CD4-positive, alpha-beta T cell treated with Interleukin-10 for 1 hour (primary cell): ENCODE measurements at places on chromosomes 4 and X.
A peak's percentile ranks its signal among the peaks of the same experiment; 100 is the strongest.

DNA sequence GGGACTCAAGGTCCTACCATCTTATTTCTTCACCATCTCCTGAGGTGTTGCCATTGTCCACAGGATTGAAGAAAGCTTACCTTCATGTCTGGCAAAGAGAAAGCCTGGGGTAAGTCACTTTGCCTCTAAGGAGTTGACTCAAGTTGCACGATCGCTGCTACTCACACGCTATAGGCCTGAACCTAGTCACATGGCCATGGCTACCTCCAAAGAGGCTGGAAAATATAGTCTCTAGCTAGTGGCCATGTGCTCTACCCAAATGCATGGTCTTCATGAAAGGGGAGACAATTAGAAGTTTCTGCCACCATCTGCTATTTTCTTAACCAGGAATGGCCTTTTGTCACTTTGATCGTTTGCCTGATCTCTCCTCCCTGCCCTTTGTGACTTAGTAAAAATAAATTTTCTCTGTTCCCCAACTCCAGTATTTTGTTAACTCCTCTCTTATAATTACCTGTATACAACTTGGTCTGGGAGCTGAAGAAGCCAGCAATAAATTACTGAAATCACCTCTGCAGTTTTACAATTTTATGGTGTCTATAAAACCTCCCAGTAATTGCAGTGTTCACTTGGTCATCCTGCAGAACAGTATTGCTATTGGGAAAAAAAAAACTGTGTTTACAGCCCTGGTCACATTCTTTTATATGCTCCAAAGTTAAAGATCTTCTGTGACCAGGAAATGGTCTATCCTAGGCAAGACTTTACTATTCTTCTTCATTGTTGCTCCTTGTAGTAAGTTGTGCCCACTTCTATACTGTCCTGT, 126.7 kb upstream of the TSPAN5 start:
- no peak for DNase-seq

DNA sequence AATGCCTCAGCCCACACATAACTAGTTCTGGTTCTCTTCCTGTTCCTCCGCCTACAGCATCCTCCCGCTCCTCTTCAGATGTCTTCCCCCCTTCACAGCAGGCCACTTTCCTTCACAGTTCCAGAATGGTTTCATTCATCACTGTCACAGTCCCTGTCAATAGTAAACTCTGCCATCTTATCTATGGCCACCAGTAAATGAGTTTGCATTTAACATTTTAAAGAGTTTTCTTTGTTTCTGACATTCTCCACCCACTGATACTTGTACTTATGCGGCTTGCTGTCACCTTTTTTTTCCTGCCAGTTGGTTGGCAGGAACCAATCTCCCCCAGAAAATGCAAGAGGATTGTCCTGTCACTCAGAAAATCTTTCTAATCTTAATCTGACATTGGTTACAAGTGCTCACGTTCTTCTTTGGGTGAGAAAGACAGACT, 114.1 kb downstream of the GLUD2 start:
- DNase-seq = no peak

- DNase-seq = no peak
Observed at GRCh38 chr4:109497511-109497910, 62.5 kb upstream of the MCUB start.

DNA sequence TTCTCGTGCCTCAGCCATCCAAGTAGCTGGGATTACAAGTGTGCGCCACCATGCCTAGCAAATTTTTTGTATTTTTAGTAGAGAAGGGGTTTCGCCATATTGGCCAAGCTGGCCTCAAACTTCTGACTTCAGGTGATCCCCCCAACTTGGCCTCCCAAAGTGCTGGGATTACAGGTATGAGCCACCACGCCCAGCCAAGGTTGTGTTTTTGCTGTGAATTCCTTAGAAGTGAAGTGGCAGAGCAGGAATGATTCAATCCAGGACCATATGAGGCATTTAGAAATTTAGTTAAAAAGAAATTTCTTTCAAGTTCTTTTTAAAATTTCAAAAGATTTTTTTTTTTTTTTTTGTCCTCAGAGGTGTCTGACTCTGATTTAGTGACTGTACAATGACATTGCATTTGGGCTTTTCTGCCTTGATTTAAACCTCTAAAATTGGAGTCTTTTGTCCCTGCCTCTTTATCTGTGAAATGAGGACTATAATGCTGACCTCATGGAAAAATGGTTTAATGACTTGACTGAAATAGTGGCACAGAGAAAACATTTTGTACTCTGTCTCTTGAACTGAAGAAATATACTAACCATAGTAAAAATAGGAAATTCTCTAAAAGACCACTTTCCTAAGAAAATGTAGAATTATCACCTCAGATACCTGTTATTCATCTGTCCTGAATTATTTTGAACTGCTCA, 59.9 kb downstream of the CXCL13 start:
- DNase-seq = no peak

DNA sequence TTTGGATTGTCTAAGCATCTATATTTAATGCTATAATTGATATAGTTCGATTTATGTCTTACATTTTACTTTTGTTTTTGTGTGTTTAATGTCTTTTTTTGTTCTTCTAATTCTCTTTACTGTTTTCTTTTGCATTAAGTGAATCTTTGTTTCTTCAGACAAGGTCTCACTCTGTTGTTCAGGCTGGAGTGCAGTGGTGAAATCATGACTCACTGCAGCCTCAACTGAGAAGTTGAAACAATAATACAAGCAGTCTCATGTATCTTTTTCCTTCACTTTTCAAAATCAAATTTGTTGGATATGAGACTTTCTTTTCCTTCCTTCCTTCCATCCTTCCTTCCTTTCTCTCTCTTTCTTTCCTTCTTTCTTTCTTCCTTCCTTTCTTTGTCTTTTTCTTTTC, 1401.6 kb downstream of the ADGRL3 start:
- no peak for DNase-seq

DNA sequence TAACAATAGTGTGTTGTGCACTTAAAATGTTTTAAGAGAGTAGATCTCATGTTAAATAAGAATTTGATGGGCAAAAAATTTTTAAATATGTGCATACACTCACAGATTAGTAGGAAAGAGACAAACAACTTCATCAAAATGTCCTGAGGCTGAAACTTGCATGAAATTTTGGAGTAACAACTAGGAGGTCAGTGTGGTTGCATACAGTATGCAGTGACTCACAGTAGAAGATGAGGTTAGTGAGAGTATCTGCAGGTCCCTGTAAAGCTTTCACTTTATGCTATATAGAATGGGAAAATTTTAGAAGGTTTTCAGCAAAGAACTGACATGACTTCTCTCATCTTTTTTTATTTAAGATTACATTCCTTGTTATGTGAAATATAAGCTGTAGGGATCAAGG, 453.1 kb upstream of the KLHL4 start:
- DNase-seq = no peak

DNA sequence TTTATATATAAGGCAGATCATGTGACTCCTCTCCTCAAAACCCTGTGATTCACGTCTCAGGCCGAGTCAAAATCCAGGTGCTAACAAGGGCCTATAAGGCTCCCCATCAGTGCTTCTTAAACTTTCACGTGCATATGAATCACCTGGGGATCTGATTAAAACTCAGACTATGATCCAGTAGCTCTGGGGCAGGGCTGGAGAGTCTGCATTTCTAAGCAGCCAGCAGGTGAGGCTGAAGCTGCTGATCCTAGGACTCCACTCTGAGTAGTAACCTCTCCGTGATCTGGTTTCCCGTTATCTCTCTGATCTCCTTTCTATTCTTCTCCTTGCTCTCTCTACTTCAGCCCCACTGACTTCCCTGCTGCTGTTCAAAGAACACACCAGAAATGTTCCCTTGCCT, 252.4 kb upstream of the RPS6KA3 start:
- DNase-seq = no peak

DNA sequence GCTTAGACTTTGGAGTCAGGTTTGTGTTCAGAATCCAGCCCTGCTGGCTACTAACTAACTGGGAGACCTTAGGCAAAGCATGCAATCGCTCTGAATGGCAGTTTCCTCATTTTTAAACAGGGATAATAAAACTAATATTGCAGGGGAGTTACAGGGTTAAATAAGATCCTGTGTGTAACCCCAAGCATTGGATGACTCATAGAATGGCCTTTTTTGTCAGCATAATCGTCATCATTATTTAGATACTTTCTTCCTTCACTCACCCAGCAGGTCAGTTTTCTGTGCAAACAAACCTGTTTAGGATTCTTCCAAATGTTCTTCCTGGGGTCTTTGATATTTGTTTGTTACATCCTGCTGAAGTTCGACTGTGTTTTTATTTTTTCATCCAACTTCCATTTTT, 208.2 kb downstream of the EVC2 start:
- DNase-seq = no peak

DNA sequence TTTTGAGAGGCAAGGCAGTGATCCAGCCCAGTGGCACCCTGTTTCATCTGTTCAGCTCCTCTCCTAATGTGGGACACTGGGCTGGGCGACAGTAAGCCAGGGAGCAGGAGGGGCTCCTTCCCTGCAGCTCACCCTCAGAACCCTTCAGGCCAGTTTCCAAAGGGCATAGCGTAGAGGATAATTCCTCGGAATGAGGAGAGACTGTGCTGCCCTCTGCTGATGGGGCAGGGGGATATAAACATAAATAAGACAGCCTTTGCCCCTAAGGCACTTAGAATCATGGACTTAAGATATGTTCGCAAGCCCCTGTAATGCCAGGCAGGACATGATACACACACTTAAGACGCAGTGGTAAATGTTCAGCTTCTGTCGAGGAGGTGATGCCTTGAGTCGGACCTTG, 27.9 kb upstream of the ZNF185 start:
- DNase-seq = no peak

DNA sequence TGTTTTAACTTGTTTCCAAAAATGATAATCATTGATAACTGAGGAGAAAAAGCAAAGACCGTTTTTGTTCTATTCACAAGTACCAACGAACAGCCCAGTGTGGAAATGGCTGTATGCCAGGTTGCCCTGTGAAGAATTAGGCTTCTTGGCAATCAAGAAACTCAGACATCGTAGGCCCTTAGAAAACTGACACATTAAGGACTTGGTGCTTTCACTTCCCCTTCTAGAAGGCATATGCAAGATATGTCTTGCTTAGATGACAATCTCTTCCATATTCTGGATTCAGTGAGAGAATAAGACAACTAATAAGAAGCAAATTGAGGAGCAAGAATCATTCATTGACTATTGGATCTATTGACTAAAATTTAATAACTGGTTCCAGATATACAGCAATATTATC, 56.6 kb downstream of the ANAPC10 start:
- no peak for DNase-seq

DNA sequence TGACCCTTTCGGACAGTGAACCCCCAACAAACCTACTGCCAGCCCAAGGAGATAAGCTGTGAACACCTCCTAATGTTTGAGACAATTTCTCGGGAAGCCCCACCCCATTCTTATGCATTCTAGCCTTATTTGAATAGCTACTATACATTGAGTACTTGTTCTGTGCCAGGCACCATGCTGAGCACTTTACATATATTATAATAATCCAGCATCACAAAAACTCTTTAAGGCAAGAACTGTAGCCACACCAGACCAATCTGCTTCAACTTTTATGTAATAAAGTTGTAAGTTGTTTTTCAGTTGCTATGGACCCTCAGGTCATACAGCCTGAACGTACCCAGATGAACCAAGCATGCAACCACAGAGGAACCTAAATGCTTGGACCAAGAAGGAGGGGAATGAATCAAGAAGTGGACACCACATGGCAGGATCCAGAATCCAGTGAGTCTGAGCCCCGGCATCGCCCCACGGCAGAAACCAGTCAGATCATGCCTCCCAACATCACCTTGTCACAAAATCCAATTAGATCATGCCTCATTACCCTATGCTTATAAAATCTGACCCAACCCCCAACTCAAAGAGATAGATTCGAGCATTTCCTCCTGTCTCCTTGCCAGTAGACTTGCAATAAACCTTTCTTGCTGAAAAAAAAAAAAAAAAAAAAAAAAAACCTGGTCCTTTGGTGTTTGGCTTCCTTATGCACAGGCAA, 225.0 kb downstream of the QDPR start:
- DNase-seq = no peak

GRCh38 chrX:112851161-112851779, 10.6 kb upstream of the AMOT start:
- peak; percentile 1 for DNase-seq

DNA sequence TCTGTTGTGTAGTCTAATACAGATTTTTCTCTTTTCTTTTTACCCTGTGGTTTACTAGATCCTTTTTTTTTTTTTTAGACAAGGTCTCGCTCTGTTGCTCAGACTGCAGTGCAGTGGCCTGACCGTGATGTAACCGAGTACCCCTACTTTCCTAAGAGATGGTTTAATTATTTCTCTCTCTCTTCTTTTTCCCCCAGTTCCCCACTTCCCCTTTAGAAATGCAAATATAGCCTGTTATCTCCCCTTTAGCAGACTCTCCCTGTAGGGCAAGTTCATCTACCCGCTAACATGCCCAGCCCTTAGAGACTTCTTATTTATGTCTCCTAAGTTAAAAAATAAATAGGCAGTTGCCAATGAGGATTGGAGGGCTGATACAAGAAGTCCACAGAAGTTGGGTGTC, 4.5 kb downstream of the SNX25 start:
- no peak for DNase-seq

DNA sequence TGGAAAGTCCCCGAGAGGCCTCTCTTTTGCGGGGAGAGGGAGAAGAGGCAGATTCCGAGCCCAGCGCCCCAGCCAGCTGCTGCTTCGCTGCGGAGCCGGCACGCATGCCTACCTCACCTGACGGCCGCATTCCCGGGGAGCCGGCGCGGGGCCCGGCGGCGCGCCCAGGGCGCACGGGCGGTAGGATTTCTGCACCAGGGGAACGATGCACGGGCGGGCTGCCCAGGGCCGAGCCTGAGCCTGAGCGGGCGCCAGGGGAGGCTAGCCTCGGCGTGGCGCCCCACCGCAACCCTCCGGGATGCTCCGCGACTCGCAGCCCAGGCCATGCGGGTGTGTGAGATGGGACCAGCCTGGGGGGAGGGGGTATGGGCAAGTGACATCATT, 81.3 kb upstream of the SCML1 start:
- no peak for DNase-seq

- DNase-seq = no peak
Observed at GRCh38 chr4:74933562-74934015, 673 bp downstream of the PARM1 start.
